Fibroblast of skin of right quadriceps (primary cell): ENCODE measurements at places on chromosomes 6 and 20.

DNA sequence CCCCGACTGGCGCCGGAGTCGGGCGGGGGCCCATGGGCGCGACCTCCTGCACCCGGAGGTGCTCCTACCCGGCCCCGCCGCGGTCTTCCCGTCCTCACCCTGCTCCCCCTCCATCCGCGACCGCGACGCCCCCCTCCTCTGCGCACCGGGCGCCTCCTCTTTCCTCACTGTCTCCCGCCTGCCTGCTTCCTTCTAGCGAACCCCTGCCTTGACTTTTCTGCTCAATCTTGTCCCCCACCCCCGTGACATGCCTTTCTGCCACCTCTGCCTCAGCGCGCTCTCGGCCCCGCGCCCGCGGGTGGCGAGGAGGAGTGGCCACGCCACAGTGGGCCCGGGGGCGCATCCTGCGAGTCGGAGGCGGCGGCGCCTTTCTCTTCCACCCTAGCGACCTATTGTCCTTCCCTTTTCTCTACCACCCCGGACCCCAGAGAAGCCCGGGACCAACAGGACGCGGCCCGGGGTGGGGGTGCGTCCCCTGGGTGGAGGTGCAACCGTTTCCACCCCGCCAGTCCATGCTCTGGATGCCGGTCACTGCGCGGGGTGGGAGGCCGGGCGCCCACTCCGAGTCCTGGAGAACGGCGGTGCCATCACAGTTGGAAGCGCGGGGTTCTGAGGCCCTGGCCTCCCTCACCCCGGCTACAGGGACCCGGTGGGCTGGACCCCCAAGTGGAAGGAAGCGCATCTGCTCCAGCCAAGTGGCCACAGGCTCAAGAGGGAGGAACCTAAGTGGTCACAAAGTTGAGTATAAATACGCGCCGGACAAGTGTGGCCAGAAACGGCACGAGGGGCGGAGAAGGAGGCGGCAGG lies 2.0 kb downstream of the PDE10A start:
- DNase-seq: no peak

DNA sequence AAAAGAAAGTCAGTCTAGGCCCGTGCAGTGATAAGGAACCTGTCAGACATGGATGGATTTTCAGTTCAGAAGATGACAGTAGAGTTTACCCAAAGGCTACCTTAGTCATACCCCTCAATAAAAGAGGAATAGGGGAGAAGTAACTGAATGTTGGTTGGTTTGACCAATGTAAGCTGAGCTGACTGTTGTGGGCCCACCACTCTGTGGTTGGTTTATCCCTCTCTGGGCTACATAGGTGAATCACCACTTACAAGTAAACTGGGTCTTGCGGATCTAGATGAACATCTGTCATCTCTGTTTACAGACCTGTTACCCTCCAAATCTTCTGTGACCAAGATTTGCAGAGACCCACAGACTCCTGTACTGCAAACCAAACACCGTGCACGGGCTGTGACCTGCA lies 37.2 kb upstream of the MYLK2 start:
- DNase-seq: no peak

DNA sequence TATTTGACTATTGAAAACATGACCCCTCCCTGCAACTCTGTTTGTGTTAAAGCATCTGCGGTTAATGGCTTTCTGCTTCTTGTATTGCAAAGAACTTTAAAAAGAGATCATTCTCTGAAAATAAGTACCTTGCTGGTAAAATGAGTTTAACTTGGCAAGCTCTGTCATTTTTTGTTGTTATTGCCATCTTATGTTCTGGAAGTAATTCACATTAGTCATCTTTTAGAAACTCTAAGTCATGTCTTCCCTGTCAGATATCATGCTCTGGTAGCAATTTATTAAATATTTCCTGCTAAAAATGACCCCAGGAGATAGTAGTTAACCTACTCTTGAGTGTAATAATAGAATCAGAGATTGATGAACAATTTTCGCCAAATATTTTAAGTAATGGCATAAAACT lies 890.6 kb downstream of the KIF16B start:
- DNase-seq: no peak

DNA sequence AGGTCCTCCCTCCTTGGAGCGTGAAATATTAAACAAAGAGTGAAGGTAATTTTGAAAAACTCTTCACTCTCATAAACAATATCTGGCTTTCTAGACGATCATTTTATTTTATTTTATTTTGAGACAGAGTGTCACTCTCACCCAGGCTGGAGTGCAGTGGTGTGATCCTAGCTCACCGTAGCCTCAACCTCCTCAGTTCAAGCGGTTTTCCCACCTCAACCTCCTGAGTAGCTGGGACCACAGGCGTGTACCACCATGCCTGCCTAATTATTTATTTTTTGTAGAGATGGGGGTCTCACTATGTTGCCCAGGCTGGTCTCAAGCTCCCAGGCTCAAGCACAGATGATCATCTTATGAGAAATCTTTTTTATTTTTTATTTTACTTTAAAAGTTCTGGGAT lies 16.4 kb downstream of the ZNF831 start:
- no peak for DNase-seq

DNA sequence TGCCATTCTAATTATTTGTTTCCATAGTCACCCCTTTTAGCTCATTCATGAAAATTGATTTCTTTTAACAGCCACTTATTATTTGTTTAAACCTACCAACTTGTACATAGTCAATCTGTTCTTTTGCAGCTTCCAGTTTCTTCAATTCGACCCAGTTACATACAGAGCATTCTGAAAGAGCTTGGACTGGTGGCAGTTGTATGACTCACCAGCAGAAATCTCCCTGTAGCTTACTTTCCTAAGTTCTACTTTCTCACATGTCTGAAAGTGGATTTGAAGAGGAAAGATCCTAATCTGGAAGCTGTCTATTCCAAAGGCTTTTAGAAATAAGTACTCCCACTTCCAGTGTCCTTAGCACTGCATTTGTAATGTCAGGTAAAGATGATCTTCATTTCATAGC lies 447.9 kb downstream of the HTR1B start:
- peak; percentile 28 for DNase-seq

- DNase-seq: no peak
Measured at GRCh38 chr6:71433441-71433840, 144.8 kb downstream of the OGFRL1 start.

DNA sequence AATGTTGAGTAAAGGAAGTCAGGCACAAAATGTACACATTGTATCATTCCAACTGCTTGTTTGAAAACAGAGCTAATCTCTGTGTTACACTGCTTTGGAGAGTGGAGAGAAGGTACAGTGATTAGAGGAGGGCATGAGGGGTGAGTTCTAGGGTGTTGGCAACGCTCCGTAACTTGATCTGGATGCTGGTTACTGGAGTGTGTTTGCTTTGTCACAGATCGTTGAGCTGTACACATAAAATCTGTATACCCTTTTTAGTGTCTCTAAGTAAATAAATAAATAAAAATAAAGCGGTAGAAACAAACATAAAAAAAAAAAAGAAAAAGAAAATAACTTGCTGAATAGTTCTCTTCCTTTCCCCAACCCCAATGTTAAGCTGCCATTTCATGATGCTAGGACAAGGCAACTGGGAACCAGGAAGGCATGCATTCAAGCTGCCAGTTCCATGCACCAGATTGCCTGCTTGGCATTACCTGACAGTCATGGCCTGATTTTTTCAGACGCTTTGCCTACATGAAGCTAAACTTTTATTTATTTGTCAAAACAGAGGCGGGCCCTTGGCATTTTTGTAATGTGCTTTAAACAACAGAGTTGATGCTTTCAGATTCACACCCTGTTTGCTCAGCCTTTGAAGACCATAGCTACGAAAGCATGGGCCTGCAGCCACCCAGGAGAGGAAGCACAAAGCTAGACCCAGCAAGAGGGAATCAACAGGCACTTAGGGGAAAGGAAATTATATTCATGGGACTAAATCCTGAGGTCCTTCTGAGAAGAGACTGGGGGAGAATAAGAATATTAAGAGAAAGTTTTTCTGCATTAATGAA lies 21.2 kb downstream of the TNFRSF21 start:
- DNase-seq: no peak

GRCh38 chr20:18984238-18985200 lies 170.9 kb downstream of the SCP2D1 start:
- no peak for DNase-seq

- no peak for DNase-seq
Measured at GRCh38 chr6:137044366-137045221, at the start of gene IL20RA. Gene IL20RA (minus strand): TSS chr6:137044965. CDS start chr6:137044728, 237 bp downstream.

- DNase-seq: no peak
Measured at GRCh38 chr6:140107216-140107615, 732.8 kb upstream of the CITED2 start.

GRCh38 chr6:121205569-121205968 lies 128.7 kb downstream of the TBC1D32 start:
- no peak for DNase-seq

- peak; percentile 69 for DNase-seq
Measured at GRCh38 chr6:35146453-35146852, 5.3 kb upstream of the TCP11 start.
